ENCODE measurements at places on chromosomes 5 and 9. TPM values are rescaled to one million over a fixed set of nuclear protein-coding genes. Genes with fewer than 3 reads are reported as not detected.

OBP2B gene
- not detected for polyA plus RNA-seq

GRCh38 chr9:135379540-135380267, 99.9 kb upstream of the PPP1R26 start:
- DNase-seq, result no peak

DOLK gene
- 9.6 TPM for polyA plus RNA-seq

CDH6 gene
- polyA plus RNA-seq, result 0.84 TPM

ZNF354B gene
- polyA plus RNA-seq, result 4.1 TPM

GRCh38 chr5:29672678-29673077, 1520.8 kb upstream of the CDH6 start:
- no peak for DNase-seq

IRX2 gene
- 0.20 TPM for polyA plus RNA-seq

- DNase-seq, result no peak
Measured at GRCh38 chr5:168324859-168325630, 33.6 kb downstream of the WWC1 start.

OR13C8 gene
- not detected for polyA plus RNA-seq

PCDHGA3 gene
- 2.1 TPM for polyA plus RNA-seq

- DNase-seq, result no peak
Measured at GRCh38 chr9:11500780-11501179, 888.0 kb upstream of the PTPRD start.

GRCh38 chr9:111961575-111961974, 65.0 kb downstream of the UGCG start:
- no peak for DNase-seq

DNA sequence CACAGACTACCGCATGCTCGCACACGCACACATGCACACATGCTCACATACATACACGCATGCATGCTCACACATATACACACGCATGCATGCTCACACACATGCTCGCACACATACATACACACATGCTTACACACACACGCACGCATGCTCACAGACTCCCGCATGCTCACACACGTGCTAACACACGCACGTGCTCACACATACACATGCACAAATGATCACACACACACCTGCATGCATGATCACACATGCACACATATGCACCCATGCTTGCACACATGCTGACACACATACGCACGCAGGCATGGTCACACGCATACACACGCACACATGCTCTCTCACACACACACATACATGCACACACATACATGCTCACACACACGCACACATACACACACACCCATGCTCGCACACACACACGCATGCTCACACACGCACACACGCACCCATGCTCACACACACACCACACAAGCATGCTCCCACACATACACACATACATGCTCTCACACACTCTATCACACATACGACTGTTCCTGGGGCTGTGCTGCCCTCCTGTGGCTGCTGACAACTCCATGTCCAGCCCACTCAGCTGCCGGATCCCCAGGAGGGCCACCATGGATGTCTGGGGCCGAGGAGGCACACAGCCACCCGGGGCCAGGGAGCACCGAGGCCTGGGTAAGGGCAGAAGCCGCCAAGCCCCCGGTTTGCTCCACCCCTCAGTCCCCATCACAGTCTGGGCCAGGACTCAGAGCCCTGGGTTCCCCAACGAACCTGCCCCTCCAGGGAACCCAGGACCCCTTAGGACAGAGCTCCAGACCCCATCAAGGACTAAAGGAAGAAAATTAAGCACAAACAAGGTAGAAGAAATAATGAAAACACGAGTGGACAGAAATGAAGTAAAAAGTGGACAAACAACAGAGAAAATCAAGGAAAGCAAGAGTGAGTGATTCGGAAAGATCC, 31.4 kb upstream of the EGFL7 start:
- peak; percentile 93 for DNase-seq

DNA sequence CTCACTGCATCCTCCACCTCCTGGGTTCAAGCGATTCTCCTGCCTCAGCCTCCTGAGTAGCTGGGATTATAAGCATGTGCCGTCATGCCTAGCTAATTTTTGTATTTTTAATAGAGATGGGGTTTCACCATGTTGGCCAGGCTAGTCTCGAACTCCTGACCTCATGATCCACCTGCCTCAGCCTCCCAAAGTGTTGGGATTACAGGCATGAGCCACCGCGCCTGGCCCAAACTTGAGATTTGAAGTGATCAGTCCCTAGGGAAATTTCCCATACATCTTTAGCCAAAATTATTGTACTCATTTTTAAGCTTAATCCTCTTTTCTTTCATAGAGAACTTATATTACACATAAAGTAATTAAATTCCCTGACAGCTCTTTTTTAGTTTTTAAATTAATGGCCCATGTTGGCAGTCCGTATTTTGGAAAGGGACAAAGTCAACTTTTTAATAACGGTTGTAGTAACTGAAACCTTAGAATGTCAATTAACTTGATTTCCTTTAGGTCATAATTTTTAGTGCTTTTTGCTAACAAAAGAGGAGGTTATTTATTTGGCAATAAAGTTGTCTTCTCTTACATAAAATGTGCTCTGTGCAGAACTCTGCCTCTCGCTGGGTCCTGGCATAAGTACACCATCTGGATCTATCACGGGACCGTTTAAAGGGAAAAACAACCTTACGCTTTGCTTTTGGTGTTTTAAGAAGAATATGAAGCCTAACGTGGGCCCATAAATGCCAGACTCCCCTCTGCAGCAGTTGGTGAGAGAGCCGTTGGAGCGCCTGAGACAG, 142.3 kb upstream of the OTULINL start:
- no peak for DNase-seq

GRCh38 chr9:109046346-109046745, 33.0 kb upstream of the CTNNAL1 start:
- no peak for DNase-seq

GRCh38 chr5:13498279-13498678, 446.2 kb downstream of the DNAH5 start:
- no peak for DNase-seq

DNA sequence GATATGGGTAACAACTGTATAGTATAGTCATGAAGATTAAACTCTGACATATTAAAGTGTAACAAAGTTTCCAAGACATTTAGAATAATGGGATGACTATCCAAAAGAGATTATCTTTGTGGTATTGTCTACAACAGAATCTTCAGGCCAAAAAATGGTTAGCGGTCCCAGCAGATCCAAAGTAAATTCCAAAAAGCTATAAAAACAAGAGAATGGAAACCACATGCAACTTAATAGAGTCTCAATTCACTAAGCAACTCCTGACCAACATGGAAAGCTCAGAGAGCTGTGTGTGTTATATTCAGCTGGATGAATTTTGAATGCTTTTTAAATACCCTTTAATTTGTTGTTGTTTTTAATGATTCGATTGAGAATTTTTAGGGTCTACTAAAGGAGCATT, 688.2 kb downstream of the CETN3 start:
- no peak for DNase-seq

SPATA9 gene
- polyA plus RNA-seq, result 0.25 TPM

FOXI1 gene
- not detected for polyA plus RNA-seq

C9orf50 gene
- not detected for polyA plus RNA-seq

DNA sequence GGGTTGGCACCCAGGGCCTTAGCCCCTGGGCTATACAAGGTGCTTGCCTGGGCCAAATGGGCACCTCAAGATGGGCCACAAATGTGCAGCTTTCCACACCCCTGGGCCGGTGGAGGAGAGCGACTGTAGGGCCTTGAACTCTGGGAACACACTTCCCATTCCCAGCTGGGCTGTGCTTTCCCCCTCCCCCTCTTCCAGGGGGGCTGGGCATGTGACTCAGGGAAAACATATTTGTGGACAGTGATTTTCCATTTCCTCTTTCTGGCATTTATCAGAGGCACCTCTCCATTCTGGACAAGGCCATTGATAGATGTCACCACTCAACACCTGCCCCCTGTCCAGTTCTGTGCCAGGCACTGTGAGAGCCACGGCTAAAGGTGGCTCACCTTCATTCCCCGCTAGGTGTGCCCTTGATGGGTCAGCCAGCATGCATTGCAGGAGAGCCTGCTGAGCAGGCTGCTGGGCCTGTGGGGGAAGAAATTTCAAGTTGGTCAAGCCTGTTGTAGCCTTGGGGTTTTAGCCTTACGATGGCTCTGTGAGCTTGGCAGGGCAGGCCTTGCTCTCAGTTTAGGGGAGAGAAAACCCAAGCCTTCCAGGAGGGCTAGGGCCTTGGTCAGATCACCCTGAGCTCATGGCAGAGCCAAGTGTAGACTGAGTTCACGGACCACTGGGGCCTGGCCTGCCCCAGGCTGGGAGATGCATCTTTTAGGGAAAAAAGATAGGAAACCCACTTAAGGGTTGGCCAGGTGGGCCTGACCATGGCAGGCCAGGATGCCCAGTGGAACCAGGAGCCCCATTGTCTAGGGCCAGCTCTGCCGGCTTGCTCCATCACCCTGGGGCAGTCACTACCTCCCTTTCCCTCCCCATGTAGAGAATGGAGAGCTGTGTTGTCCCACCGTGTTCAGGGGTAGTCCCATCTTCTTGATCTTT, 113.9 kb downstream of the DAB2IP start:
- peak; percentile 77 for DNase-seq

NTNG2 gene
- 8.6 TPM for polyA plus RNA-seq

DNA sequence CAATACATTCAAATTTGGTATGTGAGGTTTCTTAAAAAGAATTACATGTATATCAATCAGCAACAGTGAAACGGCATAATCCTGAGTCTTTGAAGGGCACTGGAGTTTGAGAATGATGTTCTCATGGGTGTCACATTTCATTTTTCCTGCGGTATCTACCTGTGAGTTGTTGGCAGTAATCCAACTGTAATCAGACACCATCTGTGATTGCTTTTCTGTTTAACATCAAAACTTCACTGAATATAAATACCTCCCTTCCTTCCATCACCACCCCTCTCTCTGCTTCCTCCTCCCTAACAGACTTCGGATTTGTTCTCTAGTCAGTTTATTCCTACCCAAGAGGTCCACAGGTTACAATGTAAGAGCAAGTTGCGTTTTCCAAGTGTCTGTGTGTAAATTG, 275.2 kb upstream of the PCSK5 start:
- no peak for DNase-seq

GRCh38 chr9:123835821-123836220, 94.1 kb downstream of the DENND1A start:
- no peak for DNase-seq

DNA sequence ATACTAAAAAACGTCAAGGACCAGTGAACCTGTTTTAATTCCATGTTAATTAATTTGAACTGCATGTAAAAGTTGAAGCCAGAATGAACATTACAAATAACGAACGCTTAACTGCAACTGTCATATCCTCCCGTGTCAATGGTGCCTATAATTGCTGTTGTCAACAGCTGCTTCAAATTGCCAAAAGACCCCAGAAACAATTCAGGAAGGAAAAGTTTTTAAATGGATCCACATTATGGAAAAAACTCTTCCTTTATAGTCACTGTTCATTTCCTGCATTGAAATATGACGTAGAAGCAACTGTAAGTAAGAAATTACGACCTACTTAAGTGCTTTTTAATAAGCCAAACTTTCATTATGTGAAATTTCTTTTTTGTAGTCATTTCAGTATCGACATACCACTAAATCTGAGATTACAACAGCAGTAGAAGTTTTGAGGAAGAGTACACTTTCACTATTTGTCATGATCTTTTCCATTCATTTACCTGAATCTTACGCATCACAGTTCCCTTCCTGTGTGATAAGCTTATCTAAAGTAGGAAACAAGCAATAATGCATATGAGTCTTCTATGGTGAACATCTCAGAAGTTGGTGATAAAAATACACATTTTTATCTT, 37.8 kb downstream of the MEF2C start:
- no peak for DNase-seq

DNA sequence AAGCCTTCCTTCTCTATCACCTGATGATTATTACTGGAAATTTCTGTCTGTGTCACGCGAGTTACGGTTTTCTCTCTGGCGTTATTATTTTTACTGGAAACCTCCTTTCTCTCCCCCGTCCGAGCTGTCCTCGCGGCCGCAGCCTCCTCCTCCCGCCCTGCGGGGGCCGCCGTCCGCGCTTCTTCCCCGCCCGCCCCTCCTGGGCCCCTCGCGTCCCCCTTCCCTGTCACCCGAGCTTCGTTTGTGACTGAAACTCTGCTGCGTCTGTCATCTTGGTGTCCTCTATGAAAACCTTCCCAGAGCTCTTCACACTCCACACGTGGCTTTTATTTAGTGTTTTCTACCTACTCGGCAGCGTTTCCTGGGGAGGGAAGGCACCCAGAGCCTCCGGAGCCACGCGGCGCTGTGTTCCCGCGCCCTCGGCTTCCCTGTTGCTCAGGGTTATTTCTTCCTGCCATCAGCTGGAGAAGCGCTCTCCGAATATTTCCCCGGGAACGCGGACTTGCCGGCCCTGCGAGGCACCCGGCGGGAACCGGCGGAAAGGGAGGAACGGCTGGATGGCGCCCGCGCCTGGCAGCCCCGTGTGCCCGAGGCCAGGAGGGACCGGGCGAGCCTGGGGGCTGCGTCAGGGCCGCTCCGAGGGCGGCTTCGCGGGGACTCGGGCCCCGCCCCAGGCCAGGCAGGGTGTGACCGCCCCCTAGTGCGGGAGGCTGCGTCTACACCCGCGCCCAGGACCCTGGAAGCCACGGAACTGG, 33.9 kb downstream of the TRIP13 start:
- DNase-seq, result peak; percentile 57

GRCh38 chr9:136868644-136869043, 2.5 kb upstream of the EDF1 start:
- DNase-seq, result peak; percentile 37

DNA sequence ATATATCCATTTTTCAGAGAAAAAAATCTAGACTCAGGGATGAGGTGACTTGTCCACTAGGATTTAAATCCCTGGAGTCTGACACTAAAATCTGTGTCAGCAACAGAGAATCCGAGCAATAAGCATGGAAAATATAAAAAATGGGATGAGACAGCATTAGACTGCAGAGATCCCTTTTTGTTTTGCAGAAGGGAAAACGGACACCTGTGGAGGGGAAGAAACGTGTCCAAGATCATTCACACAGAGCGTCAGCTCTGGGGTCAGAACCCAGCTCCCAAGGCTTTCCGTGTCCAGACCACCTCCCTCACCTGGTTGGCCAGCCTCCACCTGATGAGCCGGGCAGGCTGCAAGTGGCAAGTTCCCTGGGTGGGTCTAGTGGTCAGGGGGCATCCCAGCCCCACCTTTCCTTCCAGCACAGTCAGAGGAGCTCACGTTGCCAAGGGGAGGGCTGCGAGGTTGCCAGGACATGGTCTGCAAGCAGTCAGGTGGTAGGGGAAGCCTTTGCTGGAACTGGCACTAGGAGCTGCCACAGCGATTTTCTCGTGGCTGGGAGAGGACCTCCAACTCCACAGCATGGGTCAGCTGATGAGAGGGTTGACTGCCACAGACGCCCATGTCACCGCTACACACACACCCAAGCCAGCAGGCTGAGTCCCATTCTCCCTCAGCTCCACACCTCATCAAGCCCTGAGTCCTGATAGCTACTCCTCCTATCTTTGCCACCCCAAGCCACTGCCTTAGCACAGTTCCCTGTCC, 65.9 kb upstream of the CPLX2 start:
- DNase-seq, result no peak

All from right cardiac atrium (tissue), 5 donors.